Activated CD8-positive, alpha-beta memory T cell treated with anti-CD3 and anti-CD28 coated beads, Interleukin-2, amount 50 U/mL, for 4 hours (primary cell): ENCODE measurements at places on chromosomes 5 and 9.

GRCh38 chr5:132788508-132788907 lies 11.5 kb upstream of the SEPTIN8 start:
- no peak for DNase-seq

DNA sequence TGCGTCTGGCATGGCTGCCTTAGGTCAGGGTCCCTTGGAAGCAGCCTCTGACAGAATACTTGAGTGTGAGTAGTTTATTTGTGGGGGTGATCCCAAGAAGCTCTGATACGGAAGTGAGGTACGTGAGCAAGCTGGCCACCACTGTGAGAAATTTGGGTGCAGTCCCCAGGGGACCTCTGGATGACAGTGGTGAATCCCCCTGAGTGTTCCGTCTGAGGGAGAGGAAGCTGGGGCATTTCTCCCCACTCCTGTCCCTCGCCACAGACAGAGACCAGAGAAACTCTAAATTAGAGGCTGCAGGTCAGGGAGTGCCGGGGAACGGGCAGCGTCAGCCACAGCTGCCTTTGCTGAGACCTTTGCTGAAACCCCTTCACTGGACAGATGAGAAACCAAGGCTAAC lies 155.9 kb upstream of the COL5A1 start:
- DNase-seq = peak; percentile 8

DNA sequence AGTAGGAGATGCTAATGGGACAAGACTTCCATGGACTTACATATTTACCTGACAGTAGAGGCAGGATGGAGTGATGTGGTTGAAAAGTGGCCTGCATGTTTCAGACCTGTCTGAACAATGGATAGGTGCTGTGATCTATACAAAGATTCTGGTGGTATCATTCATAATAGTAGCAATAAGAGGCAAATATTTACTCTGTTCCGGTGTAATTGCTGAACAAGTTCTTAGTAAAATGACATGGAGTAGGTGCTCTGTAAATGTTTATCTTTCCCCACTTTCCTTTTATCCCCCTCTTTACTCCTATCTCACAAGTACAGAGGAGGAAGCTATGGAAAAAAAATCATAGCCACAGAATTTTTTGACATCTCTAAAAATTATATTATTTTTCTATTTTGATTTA lies 159.0 kb upstream of the SLC12A2 start:
- no peak for DNase-seq

- DNase-seq = no peak
These were observed 332.4 kb upstream of the BRINP1 start for GRCh38 chr9:119701651-119702050.

GRCh38 chr5:144369006-144369405 lies 198.3 kb downstream of the KCTD16 start:
- no peak for DNase-seq

GRCh38 chr5:135034236-135034962 lies 371 bp upstream of the PITX1 start:
- DNase-seq = peak; percentile 25

GRCh38 chr5:33369485-33370465 lies 71.0 kb upstream of the TARS1 start:
- DNase-seq = no peak

DNA sequence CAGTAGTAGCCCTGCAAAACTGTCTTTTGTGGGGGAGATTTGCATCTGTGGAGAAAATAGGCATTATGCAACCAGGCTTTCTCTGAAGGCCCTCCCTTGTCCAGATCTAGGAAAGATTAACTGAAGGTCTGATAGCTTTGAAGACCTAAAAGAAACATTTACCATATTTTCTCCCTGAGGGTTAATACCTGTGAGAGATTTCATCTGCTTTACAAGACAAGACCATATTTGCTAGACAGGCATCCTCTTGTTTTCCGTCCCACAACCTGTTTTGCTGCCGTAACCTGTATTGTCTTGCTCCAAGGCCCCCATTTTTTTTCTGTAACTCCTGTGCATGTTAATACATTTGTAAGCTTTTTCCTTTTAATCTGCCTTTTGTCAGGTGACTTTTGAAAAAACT lies 1985.2 kb upstream of the CDH9 start:
- no peak for DNase-seq

DNA sequence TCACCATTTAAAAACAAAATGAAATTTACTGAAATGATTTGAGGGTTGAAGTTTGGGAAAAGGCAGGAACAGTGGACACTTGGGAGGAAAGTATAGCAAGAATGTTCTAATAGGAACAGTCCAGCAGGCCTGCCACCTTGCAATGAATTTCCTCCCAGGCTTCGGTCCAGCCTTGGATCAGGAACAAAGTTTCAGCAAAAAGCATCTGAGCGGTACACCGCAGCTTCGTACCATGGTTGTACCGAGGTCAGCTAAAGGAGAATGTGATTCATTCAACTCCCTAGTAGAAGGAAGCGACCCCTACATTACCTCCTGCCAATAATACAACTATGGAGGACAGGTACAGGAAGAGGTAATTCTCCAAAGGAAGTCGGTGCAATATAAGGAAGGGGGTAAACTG lies 111.4 kb downstream of the ENC1 start:
- DNase-seq = no peak

- DNase-seq = peak; percentile 53
These were observed 25.7 kb downstream of the ZMAT2 start for GRCh38 chr5:140725799-140726471.

GRCh38 chr5:88883836-88884607 lies 1.0 kb upstream of the MEF2C start:
- no peak for DNase-seq

- no peak for DNase-seq
These were observed 23.4 kb downstream of the LURAP1L start for GRCh38 chr9:12798066-12798770.

- DNase-seq = no peak
These were observed 41.6 kb downstream of the TSTD2 start for GRCh38 chr9:97591535-97591934.

DNA sequence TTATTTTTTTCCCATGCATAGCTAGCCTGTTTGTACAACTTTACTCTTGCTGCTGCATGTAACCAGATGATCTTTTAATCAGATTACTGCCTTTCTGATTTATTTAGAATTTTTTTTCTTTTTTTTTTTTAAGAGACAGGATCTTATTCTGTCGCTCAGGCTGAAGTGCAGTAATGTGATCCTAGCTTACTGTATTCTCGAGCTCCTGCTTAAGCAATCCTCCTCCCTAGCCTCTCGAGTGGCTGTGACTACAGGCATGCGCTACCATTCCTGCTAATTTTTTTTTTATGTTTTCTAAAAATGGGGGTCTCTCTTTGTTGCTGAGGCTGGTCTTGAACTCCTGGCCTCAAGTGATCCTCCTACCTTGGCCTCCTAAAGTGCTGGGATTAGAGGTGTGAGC lies 9.6 kb downstream of the DCP2 start:
- no peak for DNase-seq

GRCh38 chr5:154653418-154653763 lies 101.8 kb upstream of the LARP1 start:
- DNase-seq = no peak

- peak; percentile 77 for DNase-seq
These were observed 1.7 kb downstream of the FYB1 start for GRCh38 chr5:39217365-39218281.

DNA sequence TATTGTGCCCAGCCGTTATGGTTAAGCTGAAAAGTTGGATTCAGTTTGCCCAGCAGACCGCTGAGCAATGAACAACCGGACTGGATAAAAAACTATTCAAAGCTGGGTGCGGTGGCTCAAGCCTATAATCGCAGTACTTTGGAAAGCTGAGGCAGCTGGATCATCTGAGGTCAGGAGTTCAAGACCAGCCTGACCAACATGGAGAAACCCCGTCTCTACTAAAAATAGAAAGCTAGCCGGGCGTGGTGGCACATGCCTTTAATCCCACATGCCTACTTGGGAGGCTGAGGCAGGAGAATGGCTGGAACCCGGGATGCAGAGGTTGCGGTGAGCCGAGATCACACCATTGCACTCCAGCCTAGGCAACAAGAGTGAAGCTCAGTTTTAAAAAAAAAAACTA lies 318.4 kb downstream of the RAB3C start:
- DNase-seq = no peak

- no peak for DNase-seq
These were observed 209.6 kb downstream of the MAST4 start for GRCh38 chr5:66805514-66806430.

DNA sequence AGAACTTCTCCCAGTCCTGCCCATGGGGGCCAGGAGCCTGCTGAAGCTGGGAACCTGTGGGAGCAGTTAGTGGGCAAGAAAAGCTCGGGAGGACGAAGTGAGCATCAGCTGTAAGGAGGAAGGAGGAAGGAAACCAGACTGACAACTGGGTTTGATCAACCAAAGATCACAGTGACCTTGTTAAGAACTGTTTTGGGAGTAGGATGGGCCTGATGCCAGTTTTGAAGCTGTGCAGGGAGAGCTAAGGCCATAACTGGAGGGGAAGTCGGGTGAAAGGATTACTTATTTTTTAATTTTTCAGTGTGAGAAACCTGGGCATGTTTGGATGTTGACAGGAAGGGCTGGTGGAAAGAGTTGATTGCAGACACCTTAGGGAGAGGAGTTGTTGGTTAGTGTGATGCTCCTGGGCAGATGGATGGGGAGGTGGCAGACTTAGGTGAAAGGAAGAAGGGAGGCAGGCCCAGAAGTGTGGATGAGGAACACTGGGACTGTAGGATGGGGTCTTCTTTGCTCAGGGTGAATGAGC lies 58.3 kb upstream of the KLF4 start:
- no peak for DNase-seq

GRCh38 chr9:116608064-116608463 lies 79.0 kb upstream of the TRIM32 start:
- no peak for DNase-seq

- no peak for DNase-seq
These were observed 19.7 kb downstream of the TUSC1 start for GRCh38 chr9:25658571-25658970.

DNA sequence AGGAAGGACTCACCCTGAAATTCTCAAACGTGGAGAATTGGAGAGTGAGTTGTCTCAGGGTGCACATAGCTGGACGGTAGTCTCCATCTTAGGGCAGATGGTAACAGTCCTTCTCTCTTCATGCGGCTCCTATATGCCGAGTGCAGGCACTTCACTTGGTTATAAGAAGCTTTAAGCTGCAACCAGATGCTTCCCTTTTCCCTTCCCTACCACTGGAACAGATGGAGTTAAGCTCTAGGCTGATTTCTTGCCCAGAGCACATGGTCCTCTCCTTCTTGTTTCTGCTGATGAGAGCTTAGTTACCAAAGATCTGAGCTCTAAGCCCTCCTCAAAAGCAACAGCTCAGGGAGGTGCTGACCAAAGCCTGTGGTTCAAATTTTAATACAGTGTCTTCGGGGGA lies 355.7 kb downstream of the ARHGEF28 start:
- DNase-seq = no peak

- DNase-seq = no peak
These were observed 139.6 kb downstream of the SPATA31D1 start for GRCh38 chr9:82128011-82128696.

DNA sequence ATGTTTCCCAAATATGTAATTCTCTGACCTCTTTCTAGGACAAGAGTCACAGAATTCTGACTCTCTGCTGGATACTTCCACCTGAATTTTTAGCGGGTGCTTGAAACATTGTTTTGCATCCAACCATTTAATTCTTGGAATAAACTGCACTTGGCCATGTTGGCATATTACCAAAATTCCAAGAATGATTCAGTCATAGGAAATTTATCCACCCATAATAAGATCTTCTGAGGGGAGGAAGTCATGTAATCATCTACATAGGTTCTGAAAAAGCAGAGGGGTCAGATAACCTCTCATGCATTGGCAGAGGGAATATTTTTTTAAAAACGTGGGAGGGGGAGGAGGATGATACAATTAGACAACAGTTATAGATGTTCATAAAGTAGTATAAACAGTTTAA lies 156.9 kb downstream of the PAM start:
- DNase-seq = no peak

- peak; percentile 74 for DNase-seq
These were observed 15.1 kb downstream of the PDLIM4 start for GRCh38 chr5:132272311-132273210.

- no peak for DNase-seq
These were observed 39.6 kb downstream of the HABP4 start for GRCh38 chr9:96489482-96489979.

GRCh38 chr5:125375143-125375542 lies 628.7 kb upstream of the ZNF608 start:
- no peak for DNase-seq

DNA sequence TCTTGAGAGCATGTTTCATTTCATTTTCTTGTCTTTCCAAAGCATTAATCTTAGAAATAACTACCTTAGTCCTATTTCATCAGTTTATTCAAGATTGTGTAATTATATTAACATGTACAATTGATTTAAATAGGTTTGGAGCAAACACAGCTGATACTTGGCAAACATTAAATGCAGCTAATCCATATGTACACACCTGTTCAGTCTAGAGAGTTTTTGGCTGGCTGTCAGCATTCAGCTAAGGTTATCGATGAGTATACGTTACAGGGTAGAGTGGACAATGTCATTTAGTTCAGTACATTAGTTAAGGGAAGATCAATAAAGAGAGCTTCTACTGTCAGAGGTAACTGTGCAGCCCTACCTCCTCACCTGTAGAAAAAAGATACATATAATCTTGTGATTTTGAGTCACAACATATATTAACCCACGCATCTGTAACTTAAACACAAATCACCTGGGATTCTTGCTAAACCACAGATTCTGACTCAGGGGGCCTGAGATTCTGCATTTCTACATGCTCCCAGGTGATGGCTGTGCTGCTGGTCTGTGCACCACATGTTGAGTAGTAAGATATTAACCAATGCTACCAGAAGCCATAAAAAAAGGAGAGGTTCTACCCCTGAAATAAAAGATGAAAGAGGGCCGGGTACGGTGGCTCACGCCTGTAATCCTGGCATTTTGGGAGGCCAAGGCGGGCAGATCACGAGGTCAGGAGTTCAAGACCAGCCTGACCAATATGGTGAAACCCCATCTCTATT lies 34.1 kb upstream of the PCA3 start:
- DNase-seq = no peak

GRCh38 chr9:2208991-2209390 lies 193.8 kb downstream of the SMARCA2 start:
- DNase-seq = no peak

DNA sequence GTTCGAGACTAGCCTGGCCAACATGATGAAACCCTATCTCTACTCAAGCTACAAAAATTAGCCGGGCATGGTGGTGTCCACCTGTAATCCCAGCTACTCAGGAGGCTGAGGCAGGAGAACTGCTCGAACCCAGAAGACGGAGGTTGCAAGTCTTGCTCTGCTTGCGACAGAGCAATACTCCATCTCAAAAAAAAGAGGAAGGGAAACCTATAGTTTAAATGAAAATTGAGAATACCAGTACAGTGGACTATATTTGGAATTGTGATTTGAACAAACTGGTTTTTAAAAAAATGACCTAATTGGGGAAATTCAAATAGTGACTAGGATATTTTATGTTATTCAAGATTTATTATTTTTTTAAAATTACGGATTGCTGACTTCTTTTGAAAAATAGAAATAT lies 33.2 kb downstream of the DIAPH1 start:
- no peak for DNase-seq

DNA sequence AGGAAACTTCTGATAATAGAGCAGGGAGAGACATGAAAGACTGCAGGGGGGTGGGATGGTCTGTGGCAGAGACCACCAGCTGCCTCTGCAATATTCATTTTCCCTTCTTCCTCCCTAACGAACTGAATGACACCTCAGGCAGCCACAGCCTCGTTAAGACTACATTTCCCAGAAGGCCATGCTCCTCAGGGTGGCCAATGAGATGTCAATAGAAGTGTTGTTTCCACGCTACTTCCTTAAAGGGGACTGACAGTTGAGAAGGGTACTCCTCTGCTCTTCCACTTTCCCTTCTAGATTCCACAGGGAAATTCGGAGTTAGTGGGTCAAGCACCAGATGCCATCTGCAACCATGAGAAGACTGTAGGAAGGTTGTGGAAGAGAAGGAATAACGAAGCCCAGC lies 52.0 kb upstream of the DAPK1 start:
- DNase-seq = no peak

GRCh38 chr5:113367586-113367985 lies 67.2 kb downstream of the TSSK1B start:
- DNase-seq = no peak
